CD4-positive, alpha-beta T cell (primary cell): ENCODE measurements at places on chromosomes 13 and 19.

DNA sequence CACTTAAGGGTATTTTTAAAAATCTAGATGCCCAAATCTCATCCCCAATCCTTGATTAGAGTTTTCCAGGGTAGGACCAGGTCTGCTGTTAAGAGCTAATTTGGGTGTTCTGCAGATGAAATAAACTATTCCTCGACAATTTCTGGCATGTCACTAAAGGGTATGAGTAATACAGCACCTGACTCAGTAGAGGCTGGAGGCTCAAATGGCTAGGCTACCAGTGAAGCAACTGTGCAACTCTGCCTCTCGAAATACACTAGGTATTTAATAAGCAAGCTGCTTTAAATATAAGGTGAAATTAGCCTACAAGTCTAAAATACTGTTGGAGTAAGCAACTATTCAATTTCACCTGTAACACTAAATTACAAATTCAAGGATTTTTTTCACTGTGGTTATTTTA, 1.5 kb downstream of the RNF6 start:
- no peak for DNase-seq

DNA sequence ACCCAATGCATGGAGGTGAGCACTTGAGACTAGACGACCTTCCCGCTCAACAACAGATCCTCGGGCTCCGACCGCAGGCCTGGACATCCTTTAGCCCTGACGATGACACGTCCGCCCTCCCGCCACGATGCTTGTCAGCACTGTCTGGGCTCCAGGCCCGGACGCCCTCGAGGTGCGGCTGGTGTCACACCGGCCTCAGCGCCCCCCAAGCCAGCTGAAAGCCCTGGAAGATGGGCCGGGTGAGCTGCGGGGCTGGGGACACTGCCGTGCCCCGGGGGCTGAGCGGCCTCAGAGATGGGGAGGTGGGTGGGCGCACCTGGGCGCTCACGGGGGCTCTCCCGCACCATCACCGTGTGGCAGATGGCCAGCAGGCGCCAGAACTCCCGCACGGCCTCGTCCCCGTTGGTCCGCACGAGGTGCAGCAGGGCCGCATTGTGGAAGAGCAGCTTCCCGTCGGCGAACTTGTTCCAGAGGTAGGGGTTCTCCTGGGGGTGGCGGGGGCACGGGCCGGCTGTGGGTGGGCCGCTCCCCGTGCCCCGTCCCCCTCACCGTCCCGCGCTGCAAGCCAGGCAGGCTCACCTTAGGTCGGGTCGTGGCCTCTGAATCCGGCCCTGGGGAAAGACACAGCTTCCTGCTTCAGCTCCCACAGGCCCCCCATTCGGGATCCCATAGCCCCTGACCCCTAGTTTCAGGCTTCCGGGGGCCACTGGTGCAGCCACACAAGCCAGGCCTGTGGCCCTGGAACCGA, 15.5 kb downstream of the ATP8B3 start:
- no peak for DNase-seq

- no peak for DNase-seq
Observed at GRCh38 chr13:30158774-30159445, 148.4 kb downstream of the KATNAL1 start.

DNA sequence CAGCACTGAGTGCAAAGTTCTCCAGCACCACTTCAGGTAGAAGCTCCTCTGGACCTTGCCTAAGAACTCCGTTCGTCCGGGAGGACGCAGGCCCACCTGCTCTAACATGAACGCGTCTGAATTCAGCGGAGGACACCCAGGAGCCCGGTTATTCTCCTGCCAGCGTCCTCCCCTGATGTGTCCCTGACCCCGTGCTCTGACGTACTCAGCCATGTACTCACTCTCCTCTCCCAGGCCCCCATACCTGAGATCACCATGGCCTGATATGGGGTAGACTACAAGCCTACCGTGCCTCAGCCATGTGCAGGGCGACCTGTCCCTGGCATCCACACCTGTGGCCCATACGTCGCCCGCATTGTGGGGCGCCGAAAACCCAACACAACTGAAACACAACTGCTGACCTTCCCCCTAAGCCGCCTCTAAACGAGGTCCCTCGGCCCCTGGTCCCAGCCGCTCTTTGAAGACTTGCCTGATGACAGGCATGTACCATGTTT, 744 bp upstream of the ZNF584 start:
- no peak for DNase-seq

DNA sequence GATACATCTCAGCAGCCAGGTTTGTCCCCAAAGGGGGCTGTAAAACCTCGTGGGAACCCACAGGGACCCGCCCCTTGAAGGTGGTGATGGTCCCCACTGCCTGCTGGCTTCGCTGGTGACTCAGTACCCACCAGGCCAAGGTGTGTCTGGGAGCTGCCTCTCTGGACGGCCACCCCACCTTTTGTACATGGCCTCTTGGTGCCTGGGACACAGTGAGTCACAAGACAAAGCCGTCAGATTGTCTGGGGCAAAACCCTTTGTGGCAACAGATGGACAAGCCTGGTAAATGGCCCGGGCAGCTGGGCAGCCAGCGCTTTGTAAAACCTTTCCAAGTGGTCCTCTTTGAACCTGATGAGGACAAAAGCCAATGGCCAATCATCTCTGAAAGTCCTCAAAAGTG, 27.9 kb upstream of the KLF2 start:
- DNase-seq: no peak

DNA sequence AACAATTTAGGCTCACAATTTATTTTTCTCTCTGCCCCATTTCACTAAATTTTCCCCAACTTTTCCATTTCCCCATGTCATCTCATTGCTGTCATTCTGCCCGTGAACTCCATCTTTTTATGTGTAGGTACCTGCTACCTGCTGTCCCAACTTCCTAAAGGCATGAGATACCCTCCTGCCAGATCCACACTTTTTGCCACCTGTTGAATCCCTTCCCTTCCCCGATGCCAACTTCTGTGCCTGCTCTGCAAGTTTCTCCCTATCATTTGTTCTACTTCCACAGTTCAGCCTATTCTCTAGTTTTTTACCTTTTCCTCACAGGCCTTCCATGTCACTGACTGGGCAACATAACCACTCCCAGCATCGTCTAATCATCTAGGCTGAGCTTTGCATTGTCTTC, 607.5 kb upstream of the KLF12 start:
- no peak for DNase-seq

DNA sequence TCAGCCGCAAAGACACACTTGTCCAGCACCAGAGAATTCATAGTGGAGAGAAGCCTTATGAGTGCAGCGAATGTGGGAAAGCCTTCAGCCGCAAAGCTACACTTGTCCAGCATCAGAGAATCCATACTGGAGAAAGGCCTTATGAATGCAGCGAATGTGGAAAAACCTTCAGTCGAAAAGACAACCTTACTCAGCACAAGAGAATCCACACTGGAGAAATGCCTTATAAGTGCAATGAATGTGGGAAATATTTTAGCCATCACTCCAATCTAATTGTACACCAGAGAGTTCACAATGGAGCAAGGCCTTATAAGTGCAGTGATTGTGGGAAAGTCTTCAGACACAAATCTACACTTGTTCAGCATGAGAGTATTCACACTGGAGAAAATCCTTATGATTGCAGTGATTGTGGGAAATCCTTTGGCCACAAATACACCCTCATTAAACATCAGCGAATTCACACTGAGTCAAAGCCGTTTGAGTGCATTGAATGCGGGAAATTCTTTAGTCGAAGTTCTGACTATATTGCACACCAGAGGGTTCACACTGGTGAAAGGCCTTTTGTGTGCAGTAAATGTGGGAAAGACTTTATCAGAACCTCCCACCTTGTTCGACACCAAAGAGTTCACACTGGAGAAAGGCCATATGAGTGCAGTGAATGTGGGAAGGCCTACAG, 6.8 kb downstream of the ZNF134 start:
- no peak for DNase-seq

- DNase-seq: no peak
Observed at GRCh38 chr13:57630661-57631595, 616 bp upstream of the PCDH17 start.

- no peak for DNase-seq
Observed at GRCh38 chr13:104382951-104383350, 1316.7 kb upstream of the SLC10A2 start.

- no peak for DNase-seq
Observed at GRCh38 chr19:29217616-29218015, 4.7 kb upstream of the UQCRFS1 start.

DNA sequence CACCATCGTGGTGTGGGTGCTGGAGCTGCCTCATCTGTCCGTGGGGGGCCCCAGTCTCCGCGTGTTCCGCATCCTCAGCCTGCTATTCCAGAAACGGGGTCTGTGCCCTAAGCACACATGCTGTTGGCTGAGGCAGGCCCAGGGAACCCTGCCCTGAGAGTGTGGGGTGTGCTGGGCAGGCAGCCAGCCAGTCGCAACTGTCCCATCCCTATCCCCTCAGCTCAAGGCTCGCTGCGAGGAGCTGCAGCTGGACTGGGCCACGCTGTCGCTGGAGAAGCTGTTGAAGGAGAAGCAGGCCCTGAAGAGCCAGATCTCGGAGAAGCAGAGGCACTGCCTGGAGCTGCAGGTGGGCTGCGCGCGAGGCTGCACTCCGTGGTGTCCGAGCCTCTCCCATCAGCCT, 21.9 kb downstream of the PLEKHJ1 start:
- DNase-seq: no peak

DNA sequence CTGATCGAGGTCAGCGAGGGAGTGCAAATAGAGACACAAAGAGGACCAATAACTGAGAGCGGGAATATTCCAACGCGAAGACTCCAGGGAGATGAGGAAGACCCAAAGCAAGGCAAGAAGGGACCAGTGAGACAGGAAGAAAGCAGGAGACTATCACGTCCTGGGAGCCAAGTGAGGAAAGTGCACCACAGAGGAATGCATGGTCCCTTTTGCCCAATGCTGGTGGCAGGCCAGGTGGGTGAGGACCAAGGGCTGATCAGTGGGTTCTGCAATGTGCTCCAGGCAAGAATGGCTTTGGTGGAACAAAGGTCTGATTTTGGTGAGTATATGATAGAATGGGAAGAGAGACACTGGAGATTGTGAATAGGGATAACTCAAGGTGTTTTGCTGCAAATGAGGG, 25.4 kb downstream of the CHST8 start:
- no peak for DNase-seq

GRCh38 chr19:51546650-51547396, 15.4 kb upstream of the SIGLEC6 start:
- no peak for DNase-seq

- DNase-seq: no peak
Observed at GRCh38 chr13:48579165-48579918, 46.5 kb upstream of the RCBTB2 start.

DNA sequence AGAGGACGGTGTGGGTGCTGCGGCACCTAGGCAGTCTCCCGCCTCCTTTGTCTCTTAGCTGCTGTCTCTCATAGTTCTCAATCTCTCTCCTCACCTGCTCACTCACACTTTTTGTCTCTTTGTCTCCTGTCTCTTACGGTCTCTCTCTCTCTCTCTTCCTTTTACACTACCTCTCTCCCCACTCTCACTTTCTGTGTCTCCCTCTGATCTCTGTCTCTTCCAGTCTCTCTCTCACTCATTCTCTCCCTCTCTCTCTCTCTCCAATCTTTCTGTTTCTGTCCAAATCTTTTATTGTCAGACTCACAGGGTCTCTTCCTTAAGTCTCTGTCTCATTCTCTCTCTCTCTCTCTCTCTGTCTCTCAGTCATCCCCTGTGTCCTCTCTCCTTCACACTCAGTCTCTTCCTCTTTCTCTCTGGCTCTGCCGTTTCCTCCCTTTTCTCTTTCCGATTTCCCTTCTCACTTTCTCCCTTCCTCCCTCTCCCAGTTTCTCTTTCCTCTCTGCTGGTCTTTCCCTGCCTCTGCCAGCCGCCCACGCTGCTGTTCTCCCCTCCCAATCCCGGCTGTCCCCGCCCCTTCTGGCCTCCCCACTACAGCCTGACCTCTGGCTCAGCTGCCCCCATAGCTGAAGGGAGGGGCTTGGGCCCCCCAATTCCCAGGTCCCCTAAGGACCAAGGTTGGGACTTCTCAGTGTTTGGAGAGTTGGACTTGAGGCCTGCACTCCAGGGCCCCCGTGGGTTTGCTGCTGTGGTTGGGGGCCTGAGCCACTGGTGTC, at the start of gene PLEKHA4:
PLEKHA4 (minus strand) TSS at position 504 of the 773 bp plus-strand sequence. CDS start 997 bp downstream, outside the sequence.
- no peak for DNase-seq
